ENCODE measurements at places on chromosomes 7 and 10.

DNA sequence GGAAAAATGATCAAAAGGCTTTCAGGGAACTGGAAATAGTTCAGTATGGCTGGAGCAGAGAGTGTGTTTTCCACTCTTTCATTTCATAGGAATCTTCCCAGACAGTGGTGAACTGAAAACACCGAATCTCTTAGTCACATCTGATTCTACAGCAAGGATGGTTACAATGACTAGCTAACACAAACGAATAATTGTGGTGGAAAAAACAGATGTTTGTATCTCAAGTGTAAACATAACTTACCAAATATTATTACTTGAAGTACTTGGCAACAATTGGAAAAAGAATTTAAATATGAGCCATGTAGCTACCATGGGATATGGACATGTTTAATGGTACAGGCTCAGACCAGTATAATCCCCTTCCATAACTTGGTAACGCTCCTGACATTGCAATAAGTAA lies 21.1 kb upstream of the BPGM start:
- no peak for DNase-seq

GRCh38 chr10:33776419-33777070 lies 442.1 kb upstream of the NRP1 start:
- DNase-seq, result no peak

GRCh38 chr10:32156031-32156495 lies 99.8 kb upstream of the KIF5B start:
- DNase-seq, result no peak

DNA sequence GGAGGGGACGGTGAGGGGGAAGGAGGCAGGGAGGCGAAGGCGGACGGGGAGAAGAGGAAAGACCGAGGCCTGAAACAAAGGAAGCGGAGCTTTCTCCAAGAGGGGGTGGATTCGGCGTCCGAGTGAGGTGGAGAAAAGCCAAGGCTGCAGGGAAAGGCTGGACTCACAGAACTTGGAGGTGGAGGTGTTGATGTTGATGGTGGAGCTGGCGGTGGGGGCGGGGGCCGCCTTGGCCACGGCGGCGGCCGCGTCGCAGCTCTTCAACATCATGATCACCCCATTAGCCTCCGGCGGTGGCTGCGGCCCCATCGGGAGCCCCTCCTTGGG lies 578 bp downstream of the CACUL1 start:
- DNase-seq, result peak; percentile 55

DNA sequence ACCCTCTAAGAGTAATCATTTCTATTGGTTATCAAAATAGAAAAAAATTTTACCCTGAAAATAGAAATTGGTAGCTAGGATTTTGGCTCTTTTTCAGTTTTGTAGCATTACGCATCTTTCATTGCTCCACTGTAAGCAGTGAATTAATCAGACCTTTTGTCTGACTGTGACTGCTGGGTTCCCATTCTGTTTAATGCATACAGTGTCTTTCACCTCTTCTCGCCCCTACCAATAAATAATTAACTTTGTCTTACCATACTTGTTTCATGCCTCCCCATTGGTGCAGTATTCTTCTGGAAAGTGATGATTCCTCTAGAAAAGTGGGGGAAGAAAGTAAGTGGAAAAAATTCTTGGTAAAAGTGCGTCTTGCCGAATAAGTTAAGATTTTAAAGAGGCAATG lies 73.2 kb downstream of the AP3M1 start:
- no peak for DNase-seq

DNA sequence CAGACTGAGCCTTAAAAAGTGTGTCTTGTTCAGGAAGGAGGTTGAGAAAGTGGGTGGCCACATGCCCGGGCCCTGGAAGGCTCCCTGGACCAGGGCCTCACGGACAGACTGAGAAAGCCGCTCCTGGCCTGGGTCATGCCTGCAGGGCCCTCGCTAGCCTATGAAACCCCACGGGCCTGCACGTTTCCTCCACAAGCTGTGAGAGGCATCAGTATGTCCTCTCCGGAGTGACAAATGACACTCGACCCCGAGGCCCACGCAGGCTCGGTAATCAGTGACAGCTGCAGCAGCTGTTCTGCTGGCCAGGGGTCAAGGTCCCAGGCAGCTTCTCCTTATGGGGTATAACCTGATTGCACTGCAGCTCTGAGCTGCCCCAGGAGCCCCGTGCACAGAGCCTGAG lies 47.6 kb downstream of the ASB13 start:
- DNase-seq, result no peak

GRCh38 chr10:15348579-15348978 lies 22.5 kb downstream of the FAM171A1 start:
- DNase-seq, result no peak

GRCh38 chr10:110483633-110484032 lies 14.1 kb upstream of the DUSP5 start:
- DNase-seq, result no peak

- no peak for DNase-seq
Observed at GRCh38 chr10:47419421-47419820, 35.3 kb upstream of the ZNF488 start.

GRCh38 chr7:157789094-157789493 lies 452.3 kb downstream of the DNAJB6 start:
- DNase-seq, result no peak

DNA sequence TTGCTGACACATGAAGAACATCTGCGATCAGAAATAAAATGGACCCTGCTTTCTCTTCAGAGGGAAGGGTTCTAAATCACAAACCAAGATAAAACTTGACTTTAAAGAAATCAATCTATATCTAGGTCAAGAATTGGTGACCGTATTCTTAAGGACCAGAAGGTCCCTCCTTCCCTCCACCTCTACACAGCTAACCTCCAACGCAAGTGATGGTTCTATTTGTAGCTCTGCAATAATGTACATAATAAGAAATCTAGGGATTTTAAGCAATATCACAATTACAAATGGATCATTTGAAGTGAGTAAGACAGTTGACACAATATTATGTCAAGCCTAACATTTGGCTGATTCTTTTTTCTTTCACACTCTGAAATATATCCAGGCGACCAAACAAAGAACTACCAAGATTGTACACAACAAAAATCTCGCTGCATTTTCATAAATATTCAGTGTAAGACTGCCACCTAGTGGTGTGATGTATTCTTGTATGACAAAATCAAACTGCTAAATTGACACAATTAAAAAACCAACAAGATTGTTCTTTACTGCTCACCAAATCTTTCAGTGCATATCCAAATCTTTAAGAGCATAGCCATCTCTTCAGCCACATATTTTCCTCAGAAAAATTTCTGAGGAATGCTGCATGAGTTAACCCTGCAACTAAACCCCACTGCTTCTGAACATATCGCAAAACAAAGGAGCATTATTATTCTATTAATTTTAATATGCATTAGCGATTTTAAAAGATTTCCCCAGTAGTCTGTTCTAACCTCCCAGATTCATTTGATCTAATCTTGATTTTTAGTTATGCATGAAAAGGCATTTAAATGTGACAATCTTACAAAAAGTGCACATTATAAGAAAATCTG lies 44.5 kb downstream of the ICA1 start:
- DNase-seq, result peak; percentile 49

DNA sequence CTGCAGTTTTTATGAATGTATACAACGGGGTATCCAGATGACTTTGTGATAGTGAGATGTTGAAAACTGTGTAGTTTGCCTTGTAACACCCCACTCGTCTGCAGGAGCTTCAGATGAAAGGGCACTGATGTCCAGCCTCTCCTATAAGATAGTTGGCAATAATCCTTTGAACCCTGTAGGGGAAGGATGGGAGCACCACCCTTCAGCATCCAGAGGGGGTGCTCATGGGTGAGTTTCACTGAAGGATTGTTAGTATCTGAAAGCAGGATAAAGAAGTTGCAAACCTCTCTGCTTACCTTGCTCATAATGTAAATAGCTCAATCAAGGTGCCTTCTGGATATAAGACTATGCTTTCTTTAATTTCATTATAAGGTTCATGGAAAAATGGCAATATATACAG lies 201.5 kb downstream of the TMEM178B start:
- no peak for DNase-seq

GRCh38 chr10:58291538-58292174 lies 22.7 kb downstream of the CISD1 start:
- DNase-seq, result peak; percentile 31

DNA sequence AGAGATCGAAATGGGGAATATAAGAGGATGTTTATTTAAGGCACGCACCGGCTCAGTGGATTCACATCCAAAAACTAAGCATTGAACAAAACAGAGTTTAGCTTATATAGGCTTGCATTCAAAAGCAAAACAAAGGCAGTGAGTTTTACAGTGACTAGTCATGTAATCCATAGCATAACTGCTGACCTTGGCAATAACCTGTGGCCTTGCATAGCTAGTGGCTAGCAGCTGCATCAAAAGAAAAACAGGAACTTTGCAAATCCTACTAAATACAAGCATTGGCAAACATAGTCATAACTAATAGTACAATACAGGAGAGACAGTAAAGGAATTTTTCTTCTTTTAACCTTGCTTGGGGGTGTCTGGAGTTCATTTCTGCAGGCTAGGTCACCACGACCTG lies 9.7 kb upstream of the ZNF485 start:
- DNase-seq, result no peak

DNA sequence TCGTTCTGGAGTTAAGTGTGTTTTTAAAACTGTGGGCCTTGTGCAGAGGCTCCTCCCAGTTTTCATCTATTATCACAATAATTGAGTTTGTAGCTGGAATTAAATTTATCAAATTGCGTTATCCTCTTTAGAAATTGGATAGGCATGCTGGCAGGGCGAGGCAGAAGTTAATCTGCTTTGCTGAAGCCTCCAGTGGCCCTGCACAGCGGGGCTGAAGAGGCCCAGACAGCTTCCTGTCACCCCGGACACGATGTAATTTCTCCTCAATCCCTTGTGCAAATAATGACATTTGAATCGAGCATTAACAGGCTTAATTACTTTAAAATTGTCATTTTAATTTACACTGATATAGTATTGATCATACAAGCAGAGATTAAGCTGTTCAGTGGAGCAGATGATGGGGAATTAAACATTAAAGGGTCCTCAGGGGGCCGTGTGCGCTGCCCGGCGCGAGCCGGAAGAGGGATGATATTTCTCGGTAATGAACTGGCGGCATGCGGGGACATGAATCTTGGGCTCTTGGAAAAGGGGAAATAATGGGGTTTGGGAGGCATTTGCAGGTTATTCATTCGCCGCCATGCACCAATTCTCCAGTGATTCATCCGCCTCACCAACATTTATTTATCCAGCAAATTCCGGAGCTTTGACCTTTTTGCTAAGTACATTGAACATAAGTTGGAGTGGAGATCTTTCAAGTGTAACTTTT lies 118.5 kb downstream of the NKX6-2 start:
- DNase-seq, result no peak

DNA sequence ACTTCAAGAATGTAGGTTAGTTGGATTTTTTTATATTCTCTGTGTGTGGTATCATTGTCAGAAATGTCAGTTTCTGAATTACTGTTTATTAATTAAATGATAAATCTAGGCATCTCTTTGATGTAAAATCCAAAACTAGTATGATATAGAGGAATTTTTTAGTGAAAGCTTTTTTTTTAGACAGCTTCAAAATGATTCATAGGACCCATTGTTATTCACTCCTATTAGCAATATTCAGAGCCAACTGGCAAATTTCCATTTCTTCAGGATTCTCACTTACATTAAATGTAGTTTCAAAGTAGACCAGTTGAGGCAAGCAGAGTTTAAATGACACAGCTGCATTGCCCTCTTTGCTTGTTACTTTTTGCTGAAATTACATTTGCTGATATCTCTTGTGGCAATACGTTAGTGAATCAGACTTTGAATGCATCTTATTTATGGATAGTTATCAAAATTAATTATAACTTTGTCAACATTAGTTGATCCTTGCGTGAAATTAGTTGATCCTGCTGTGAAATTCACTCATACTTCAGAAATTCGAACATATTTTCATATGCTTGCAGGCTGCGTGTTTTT lies 20.3 kb downstream of the ZNF277 start:
- DNase-seq, result no peak

DNA sequence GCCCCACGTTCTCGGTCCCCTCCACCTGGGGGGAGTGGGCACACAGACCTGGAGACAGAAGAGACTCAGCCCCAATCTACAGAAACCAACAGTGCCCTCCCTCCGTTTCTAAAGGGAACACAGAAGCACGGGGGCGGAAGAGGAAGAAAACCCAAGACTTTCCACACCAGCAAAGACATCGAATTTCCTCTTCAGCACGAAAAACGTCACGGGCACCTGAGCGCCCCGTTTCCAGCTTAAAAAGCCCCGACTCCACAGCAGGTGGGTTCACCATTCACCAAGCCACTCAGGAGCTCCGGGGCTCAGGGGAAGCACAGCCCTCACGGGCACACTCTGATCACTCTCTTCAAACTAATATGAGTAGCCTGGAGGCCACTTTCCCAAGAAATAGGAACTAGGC lies 19.6 kb downstream of the NUDT1 start:
- peak; percentile 76 for DNase-seq

DNA sequence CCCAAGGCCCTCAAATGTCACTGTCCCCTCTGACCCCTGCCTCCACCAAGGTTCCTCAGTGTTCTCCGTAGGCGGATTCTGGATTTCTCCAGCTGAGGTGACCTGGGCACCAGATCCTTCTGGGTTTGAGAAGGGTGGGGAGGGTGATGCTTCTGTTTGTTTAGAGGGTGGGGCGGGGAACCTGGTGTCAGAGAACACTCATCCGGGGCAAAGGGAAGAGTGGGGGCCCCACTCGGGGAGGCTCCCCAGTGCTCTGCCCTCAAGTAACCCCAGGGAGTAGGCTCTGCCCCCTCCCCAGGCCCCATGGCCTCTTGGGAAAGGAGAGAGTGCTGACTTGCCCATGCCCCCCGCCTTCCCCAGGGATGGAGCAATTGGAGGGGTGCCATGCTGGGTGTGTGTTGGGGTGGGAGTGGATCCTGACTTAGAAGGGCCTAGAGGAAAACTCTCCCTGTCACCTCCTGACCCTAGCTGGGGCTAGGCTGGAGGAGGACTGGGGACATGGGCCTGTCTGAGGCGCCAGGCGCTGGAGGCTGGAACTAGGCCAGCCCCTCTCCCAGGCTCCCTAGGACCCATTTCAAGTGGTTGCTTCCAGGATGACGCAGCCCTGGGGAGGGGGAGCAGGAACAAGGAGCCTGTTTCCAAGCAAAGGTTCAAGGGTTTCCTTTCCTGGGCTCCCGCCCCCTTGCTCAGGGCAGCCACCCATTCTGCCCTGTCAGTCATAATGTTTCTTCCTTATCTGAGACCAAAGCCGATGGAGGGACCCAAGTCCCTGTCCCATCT lies 27.9 kb downstream of the KAZALD1 start:
- DNase-seq, result no peak

All from GM20000 (cell line).